ENCODE measurements at places on chromosomes 5 and 9. TPM values are rescaled to one million over a fixed set of nuclear protein-coding genes. Genes with fewer than 3 reads are reported as not detected.

Gene MARCOL
- total RNA-seq: not detected

Gene SPACA9
- total RNA-seq: 4.4 TPM

Gene NRG2
- 3.9 TPM for total RNA-seq

Gene ZNF300
- total RNA-seq: 3.5 TPM

Gene CCL28
- 29.5 TPM for total RNA-seq

Gene MYMK
- not detected for total RNA-seq
